Karpas-422 (cell line): ENCODE measurements at places on chromosomes 7 and 10. TPM values are rescaled to one million over a fixed set of nuclear protein-coding genes. Genes with fewer than 3 reads are reported as not detected.

The CYP26A1 gene
- 0.29 TPM in 1 of 2 replicates, not detected in the other for total RNA-seq

- no peak for DNase-seq
Observed at GRCh38 chr10:131630772-131631258, 270.0 kb upstream of the PPP2R2D start.

DNA sequence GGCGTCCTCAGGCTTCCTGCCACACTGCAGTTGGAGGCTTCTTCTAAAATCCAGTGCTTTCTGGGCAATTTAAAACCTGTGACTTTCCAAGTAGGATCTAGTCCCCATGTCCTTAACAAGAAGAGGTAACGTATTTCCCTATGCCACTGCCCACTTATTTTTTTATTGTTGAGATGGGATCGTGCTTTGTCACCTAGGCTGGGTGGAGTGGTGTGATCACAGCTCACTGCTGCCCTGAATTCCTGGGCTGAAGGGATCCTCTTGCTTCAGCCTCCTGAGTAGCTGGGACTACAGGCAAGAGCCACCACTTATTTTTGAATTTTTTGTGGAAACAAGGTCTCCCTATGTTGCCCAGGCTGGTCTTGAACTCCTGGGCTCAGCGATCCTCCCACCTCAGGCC is 63.4 kb downstream of the DAGLB start:
- DNase-seq = no peak

The TRIM56 gene
- total RNA-seq = 8.1 and 14.0 TPM in 2 replicates

DNA sequence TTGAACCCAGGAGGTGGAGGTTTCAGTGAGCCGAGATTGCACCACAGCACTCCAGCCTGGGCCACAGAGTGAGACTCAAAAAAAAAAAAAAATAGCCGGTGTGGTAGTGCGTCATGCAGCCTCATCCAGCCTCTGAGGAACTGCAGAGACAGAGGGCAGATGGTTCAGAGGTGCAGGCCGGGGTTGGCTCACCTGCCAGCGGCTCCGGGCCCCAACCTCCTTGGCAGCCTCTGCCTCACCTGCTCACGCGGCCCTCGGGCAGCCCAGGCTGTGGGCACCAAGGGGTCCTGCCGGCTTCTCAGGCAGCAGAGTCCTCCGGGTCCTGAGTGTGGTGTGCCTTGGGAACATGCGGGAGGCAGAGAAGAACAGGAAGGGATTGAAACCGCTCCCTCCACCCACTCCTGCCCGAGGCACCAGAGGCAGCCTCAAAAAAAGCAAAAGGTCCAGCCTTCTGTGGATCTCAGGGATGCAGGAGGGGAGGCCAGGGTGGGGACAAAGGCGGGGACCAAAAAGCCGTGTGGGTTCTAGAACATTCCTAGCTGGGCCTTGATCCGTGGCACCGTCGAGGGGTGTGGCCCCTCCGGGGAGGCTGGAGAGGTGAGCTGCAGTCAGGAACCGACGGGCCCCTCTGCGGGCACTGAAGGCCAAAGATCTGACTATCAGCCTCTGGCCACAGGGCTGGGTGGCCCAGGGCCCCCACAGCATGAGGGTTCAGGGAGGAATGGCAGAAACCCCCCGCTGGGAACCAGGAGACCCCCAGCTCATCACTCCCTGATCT is 55.4 kb upstream of the DNAJB6 start:
- DNase-seq = no peak

The SPDYE2 gene
- total RNA-seq = not detected in 2 replicates

- DNase-seq = no peak
Observed at GRCh38 chr7:31358467-31358866, 17.9 kb upstream of the NEUROD6 start.

The SMIM30 gene
- total RNA-seq = 21.6 and 50.4 TPM in 2 replicates

DNA sequence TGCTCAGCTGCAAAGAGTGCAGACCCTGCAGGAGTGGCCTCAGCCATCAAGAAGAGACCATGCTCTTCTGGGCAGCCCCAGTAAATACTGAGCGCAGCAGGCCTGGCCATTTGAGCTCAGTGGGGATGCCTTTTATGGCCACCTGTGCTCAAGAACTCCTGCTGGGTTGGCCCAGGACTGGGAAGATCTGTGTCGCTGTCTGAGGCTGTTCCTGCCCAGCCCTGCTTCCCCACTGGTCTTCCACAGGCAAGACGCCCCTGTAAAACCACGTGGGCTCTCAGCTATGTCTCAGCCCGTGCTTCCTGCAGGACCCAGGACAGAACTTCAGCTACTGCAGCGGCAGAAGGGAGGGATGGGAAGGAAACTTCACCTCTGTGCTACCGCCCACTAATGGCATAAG is 10.5 kb upstream of the PPIF start:
- DNase-seq = no peak

GRCh38 chr10:36188080-36188453 is 546.0 kb upstream of the FZD8 start:
- no peak for DNase-seq

The NEUROD6 gene
- not detected in 2 replicates for total RNA-seq

DNA sequence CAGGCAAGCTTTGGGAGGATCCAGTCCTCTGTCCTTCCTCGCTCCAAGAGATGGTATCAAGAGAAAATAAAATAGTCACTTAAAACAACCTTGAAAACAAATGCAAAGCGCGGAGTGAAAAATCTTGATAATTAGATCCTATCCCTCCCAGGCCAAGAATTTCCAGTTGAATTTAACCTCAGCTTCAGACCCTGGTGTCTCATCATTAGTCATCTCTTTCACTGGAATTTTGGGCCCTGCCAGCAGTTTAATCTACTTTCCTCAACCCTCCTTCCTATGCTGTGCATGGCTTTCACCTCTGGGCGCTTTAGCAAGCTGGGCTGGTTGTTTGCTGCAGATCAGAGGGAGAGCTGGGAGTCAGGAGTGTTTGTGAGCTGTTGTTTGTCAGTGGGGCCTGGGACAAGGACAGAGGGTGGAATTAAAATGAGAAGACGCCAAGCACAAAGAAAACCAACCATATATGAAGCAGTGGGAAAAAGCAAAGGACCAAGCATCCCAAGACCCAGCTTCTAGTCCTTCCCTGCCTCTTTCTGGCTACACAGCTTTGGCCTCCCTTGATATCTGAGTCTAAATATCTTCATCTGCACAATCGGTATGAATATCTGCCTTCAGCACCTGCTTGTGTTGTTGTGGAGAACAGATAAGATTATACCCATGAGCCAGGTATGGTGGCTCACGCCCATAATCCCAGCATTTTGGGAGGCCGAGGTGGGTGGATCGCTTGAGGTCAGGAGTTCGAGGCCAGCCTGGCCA is 13.5 kb downstream of the MYOF start:
- DNase-seq = no peak

GRCh38 chr10:119281581-119282071 is 74.3 kb downstream of the GRK5 start:
- DNase-seq = no peak

- DNase-seq = no peak
Observed at GRCh38 chr7:125253452-125254190, 324.0 kb upstream of the POT1 start.

The DHX32 gene
- not detected in 2 replicates for total RNA-seq

DNA sequence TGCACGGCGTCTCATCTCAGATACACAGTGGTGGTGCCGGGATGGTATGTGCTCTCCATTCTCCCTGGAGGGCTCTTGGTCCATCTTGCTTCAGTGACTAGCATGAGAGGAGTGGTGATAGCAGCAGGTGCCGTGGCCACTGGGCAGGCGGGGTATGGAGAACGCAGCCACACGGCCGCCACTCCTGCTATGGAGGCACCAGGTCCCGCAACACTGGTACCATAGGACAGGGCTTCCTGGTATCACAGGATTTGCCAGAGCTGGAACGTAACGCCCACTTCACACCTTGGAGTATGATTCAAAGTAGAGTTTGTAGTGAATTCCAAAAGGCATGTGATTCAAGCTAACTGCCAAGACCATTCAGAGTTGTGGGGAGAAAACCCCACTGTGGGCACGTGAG is 284.1 kb downstream of the DPP6 start:
- no peak for DNase-seq

DNA sequence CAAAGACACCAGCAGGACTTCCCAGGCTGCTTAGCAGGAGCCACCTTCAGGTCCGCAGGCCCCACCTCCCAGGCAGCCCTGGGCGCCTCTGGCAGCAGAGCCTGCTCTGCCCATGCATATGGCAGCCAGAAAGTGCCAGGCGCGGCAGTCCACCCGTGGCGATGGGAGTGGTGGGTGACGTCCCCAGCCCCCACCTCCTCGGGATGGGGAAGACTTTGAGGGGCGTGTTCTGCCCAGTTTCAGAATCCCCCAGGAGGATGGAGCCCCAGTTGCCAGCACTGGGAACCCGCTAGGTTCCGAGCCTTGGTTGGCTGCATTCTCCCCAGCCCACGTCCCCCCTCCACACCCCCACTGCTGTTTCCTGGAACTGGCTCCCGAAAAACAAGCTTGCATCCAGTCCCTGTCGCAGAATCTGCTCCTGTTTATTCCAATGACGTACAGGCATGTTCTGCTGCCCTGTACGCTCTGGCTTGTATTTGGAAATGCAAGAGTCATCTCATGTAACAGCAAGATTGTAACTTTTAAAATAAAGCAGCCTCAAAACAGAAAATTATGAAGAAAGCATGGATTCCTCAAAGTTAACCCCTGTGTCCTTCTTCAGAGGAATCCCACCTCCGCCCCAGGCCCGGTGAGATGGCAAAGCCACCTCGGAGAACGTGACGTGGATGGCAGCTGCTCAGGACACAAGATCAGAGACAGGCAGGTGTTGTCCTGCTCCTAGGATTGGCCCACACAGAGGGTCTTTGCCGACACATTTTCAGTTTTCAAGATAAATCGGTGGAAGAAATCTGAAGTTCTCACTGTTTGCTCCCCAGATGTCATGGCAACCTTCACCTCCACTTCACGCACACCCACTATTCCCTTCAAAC is 87.8 kb upstream of the PPP2R2D start:
- no peak for DNase-seq

The CCT6A gene
- 149 and 174 TPM in 2 replicates for total RNA-seq

The COL17A1 gene
- total RNA-seq = not detected in 2 replicates

The CREM gene
- 23.2 and 38.8 TPM in 2 replicates for total RNA-seq

GRCh38 chr7:32892521-32893206 is 1.1 kb upstream of the KBTBD2 start:
- DNase-seq = peak; percentile 74

DNA sequence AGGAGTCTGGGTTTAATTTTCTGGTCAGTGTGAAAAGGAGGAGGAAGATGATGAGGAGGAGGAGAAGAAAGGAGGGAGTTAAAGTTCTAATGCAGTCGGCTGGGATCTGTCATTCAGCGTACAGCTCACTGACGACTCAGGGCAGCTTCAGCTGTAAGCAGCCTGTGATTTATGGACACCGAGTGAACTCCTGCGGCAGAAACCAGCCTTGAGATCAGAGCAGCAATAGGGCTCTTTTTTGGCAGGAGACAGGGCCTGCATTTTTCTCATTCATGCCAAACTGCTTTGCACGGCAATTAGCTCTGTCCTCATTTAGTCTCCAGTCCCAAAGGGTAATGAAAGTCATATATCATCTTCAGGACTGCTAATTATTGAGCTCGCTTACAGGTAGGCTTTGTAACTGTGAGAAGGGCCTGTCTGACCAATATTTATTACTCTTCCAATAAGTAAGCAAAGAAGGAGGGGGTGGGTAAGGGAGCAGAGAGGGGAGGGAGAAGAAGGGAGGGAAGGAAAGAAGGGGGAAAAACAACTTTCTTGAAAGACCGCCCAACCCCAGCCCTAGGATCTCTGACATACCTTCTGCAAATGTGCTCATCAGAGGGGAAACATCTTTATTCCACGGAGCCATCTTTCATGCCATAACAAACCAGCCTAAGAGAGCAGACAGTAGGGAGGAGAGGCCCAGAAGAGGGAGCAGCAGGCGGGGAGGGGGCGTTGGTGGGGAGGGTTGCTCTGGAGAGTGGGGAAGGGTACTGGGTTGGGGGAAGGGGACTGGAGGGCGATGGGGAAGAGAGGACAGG is 48.1 kb upstream of the COMTD1 start:
- peak; percentile 65 for DNase-seq

DNA sequence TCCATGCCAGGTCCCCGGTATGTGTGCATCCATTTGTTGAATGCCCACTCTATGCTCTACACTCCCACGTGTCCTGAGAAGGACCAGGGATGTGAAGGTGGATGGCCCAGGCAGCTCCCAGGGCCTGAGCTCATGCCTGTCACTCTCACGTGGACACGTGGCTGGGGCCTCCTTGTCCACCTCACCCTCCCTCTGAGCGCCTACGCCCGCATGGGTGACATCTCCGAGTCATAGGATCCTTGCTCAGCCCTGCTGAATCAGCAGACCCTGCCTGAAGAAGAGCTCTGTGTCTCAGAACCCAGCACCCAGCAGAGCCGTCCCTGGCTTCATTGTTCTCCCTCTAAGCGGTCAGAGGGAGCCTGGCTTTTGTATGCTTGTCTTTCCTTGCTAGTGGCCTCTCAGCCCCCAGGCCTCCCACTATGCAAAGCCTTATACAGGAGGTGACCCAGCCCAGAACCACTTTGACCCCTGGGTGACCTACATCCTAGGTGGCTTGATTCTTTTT is 107.9 kb upstream of the PPIF start:
- DNase-seq = no peak

GRCh38 chr10:29646238-29646902 is 11.6 kb upstream of the SVIL start:
- peak; percentile 56 for DNase-seq

DNA sequence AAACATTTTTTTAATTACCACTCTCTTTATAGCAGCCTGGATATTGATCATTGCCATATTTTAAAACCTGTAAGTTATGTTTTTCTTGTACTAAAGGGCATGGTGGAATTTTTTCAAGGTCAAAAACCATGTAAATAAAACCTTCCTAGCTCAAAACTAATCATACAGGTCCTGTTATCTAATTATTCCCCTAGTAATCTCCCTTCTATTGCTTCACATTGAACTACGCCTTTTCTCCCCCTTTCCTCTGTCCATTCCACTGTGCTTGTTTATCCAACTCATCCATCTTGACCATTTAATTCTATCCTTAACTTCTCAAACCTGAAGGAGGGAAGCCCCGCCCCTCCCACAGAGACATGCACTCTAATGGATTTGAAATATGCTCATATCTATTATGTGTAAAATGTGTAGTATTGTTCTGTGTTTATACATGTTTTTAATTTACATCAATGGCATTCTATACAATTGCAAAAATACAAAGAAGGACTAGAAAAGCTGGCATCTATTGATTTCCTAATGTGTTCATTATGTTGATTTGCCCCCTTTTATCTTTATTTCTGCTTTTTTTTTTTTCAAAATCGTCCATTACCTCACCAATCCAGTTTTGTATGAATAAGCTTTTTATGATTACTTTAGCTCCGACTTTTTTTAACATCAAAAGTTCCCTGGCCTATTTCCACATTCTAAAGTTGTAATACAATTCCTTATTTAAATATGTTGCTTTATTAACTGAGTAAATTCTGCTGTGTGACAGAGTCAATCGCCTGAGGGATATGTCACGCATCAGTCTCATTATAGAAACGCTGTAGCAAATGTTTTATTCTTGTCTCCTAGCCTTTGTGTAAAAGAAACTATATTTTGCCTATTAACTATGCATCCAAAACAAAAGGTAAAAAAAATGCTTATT is 61.0 kb downstream of the MET start:
- peak; percentile 83 for DNase-seq

DNA sequence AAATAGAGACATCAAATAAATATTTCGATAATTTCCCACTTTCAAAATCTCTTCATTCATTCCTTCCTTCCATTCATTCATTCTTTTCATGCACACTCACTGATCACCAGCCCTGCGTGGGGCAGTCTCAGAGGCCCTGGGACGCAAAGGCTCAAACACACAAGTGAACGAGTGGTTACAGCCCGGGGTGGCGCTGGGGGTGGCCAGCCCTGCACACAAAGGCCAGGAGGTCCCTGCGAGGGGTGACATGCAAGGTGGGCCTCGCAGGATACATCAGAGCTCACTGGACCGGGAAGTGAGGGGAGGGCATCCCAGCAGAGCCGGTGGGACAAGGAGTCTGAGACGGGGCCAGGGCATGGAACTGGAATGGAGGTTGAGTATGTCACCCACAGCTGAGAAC is 29.9 kb upstream of the TTYH3 start:
- no peak for DNase-seq

GRCh38 chr7:99102809-99103690 is 40.9 kb downstream of the SMURF1 start:
- DNase-seq = no peak
